NCI-H1436 treated with DMSO at 0.1 percent for 48 hours (cell line): ENCODE measurements at places on chromosomes 12 and 14.

DNA sequence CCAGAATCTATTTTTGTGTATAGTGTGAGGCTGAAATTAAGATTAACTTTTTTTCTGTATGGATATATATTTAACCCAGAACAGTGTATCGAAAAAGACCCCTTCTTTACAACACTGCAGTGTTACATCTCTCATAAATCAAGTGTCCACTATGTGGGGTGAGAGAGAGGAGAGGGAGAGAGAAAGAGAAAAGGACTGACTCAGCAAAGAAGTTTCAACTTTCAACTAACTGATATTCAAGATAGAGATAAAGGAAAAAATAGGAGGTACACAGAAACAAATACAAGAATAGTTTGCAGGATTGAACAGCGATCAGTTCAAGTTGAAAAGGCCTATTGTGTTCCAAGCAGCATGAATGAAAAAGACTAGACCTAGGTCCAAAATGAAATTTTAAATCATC is 126.7 kb upstream of the NEDD1 start:
- no peak for DNase-seq

GRCh38 chr14:77151918-77152588 is 10.5 kb upstream of the ZDHHC22 start:
- no peak for DNase-seq

DNA sequence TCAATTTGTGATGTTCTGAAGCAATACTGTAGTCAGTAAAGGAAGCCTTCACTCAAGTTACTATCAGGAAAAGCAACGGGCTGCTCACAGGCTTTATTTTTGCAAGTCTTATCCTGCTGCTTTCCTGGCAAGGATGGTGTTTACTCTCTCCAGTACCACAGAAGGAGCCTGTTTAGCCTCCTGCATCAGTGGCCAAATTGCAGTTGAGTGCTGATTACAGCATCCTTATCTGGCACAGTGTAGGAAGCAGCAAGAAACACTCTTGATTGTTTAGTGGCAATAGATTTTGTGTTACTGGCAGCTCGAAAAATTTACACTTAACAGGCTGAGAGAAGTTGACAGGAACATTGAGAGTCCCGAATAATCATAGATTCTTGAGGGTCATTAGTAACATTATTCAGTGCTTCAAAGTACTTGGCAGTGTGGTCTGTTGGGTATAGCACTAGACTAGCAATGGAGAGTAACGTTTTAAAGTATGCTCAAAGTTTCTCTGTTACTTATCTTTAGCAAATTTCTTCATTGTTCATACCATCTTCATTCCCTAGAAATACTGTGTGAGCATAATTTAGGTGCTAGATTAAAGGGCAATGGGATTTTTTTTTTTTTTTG is 11.7 kb downstream of the TULP3 start:
- DNase-seq, result no peak

GRCh38 chr12:230925-231671 is 17.1 kb upstream of the SLC6A12 start:
- no peak for DNase-seq

- DNase-seq, result no peak
Observed at GRCh38 chr14:100988011-100988410, 84.5 kb upstream of the RTL1 start.

GRCh38 chr12:54159140-54159539 is 29.6 kb downstream of the SMUG1 start:
- peak; percentile 61 for DNase-seq

GRCh38 chr12:53289891-53290290 is 5.5 kb upstream of the PFDN5 start:
- no peak for DNase-seq

DNA sequence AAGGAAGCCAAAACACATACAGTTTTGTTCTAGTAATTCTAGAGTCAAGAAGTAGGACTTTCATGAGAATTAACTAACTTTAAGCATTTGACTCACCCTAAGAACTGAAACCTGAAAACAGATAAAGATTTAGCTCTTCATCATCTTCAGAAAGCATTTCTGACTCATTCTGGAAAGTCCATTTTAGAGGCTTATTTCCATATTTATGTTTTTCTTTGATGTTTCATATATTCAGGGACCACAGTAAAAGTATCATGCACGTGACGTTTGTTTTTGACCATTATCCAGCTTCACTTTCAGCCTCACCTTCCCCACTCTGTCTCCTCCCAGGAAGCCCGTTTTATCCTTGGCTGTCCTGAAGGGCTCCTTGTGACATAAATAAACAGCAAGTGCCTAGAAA is 79.2 kb downstream of the MDGA2 start:
- no peak for DNase-seq

GRCh38 chr14:56694609-56695008 is 115.0 kb downstream of the TMEM260 start:
- no peak for DNase-seq

DNA sequence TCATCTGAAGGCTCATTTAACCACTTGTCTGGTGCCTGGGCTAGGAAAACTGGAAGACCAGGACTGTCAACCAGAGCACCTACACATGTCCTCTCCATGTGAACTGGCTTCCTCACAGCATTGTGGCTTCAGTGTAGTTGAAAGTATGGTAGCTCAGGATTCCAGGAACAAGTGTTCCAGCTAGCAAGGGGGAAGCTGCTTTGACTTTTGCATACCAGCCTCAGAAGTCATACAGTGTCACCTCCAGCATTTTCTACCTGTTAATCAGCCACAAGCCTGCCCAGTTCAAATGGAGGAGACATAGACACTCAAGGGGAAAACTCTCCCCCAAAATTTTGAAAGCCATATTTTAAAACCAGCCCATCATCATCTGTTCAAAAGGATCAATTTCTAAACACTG is 212.8 kb upstream of the CAND1 start:
- DNase-seq, result no peak

- no peak for DNase-seq
Observed at GRCh38 chr14:38038986-38039385, 168.7 kb upstream of the SSTR1 start.

DNA sequence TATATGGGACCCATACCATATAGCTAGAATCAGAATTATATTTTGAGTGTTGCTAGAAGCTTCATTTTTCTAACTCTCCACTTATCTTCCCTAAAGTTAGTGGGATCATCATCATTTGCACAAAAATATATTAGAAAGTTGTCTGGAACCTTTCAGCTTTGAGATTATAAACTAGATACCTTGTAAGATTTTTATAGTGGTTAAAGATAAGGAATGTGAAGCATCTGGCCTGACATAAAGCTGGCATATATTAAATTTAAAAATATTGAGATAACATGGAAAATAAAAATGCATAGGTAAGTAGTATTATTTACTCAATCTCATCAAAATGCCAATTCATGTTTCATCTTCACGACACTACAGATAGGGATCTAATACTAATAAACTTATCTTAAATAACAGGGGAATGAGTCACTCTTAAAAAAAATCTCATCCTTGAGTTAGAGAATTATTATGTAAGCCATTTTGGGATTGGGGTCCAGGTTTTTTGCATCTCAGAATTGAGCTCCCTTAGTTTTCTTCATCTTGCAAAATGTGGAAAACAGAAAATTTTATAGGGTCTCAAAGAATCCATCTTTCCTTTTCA is 318.5 kb downstream of the KCNC2 start:
- DNase-seq, result no peak

GRCh38 chr12:66708704-66709456 is 30.0 kb upstream of the GRIP1 start:
- DNase-seq, result no peak

GRCh38 chr12:108730365-108731104 is 783 bp downstream of the CORO1C start:
- no peak for DNase-seq

GRCh38 chr14:28130610-28131284 is 635.8 kb upstream of the FOXG1 start:
- DNase-seq, result peak; percentile 92

GRCh38 chr12:106089935-106090334 is 48.8 kb downstream of the NUAK1 start:
- DNase-seq, result no peak

- no peak for DNase-seq
Observed at GRCh38 chr12:110794623-110795280, 52.0 kb upstream of the CCDC63 start.
